ENCODE measurements at places on chromosomes 12 and 14. TPM values are rescaled to one million over a fixed set of nuclear protein-coding genes. Genes with fewer than 3 reads are reported as not detected.

The KLHL33 gene
- polyA plus RNA-seq = not detected

The HVCN1 gene
- polyA plus RNA-seq = 7.7 TPM

The CEBPE gene
- polyA plus RNA-seq = not detected

The NGB gene
- 28.3 TPM for polyA plus RNA-seq

The SLC38A4 gene
- polyA plus RNA-seq = not detected

The AICDA gene
- not detected for polyA plus RNA-seq

The HELB gene
- polyA plus RNA-seq = 0.15 TPM

The KLRB1 gene
- 0.37 TPM for polyA plus RNA-seq

The PLEKHH1 gene
- polyA plus RNA-seq = 43.3 TPM

The KRT71 gene
- polyA plus RNA-seq = not detected

The TMEM229B gene
- polyA plus RNA-seq = 15.3 TPM

The SLC25A21 gene
- polyA plus RNA-seq = 1.8 TPM

The DLK1 gene
- polyA plus RNA-seq = 233 TPM

The USP5 gene
- polyA plus RNA-seq = 106 TPM

The KIF5A gene
- polyA plus RNA-seq = 127 TPM

The CELA1 gene
- polyA plus RNA-seq = not detected

The LRTM2 gene
- polyA plus RNA-seq = 7.7 TPM

The CCDC38 gene
- polyA plus RNA-seq = not detected

The PRPH gene
- polyA plus RNA-seq = 166 TPM

The TMEM132C gene
- polyA plus RNA-seq = 3.0 TPM

The C12orf50 gene
- polyA plus RNA-seq = not detected

The TCTN2 gene
- polyA plus RNA-seq = 7.5 TPM

The PAPLN gene
- 2.2 TPM for polyA plus RNA-seq

The NUAK1 gene
- polyA plus RNA-seq = 11.5 TPM

The MGP gene
- polyA plus RNA-seq = 27.0 TPM

The NRDE2 gene
- polyA plus RNA-seq = 11.8 TPM

The SOCS4 gene
- 3.2 TPM for polyA plus RNA-seq

The OVCH1 gene
- polyA plus RNA-seq = not detected

The RNASE1 gene
- polyA plus RNA-seq = 358 TPM

The CCDC59 gene
- 14.8 TPM for polyA plus RNA-seq

The GDF3 gene
- polyA plus RNA-seq = not detected

The SPTB gene
- polyA plus RNA-seq = 6.2 TPM

The E2F7 gene
- 11.3 TPM for polyA plus RNA-seq

The TMED8 gene
- polyA plus RNA-seq = 15.9 TPM

The PPM1A gene
- 24.3 TPM for polyA plus RNA-seq

The ZNF891 gene
- polyA plus RNA-seq = 0.36 TPM

The HCAR3 gene
- polyA plus RNA-seq = 0.29 TPM

The PPP2R5C gene
- polyA plus RNA-seq = 69.9 TPM

The MMP17 gene
- polyA plus RNA-seq = 15.5 TPM

The SERPINA9 gene
- not detected for polyA plus RNA-seq

The P2RX2 gene
- not detected for polyA plus RNA-seq

The FGD4 gene
- polyA plus RNA-seq = 1.6 TPM

The KRT7 gene
- polyA plus RNA-seq = 2.1 TPM
